ENCODE measurements at places on chromosomes 2 and 18.

DNA sequence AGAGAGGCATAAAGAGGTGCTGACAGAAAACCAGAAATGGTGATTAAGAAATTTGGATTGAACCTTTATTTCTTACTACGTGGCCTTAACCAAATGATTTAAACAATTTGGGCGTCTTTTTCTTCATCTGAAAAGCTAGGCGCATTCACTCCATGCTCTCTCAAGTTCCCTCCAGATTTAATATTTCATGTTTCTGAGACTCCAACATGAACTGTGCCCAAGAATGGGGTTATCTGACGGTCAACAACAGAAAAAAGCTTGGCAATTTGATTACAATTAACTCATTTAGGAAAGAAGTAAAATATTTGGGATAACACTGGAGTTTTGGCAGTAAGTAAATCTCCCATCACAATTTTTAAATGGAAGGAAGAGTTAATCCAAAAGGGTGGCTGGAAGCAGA, 345.4 kb downstream of the ARHGAP15 start:
- no peak for DNase-seq

- DNase-seq, result no peak
These were observed 397.2 kb upstream of the FANCL start for GRCh38 chr2:58638256-58638805.

DNA sequence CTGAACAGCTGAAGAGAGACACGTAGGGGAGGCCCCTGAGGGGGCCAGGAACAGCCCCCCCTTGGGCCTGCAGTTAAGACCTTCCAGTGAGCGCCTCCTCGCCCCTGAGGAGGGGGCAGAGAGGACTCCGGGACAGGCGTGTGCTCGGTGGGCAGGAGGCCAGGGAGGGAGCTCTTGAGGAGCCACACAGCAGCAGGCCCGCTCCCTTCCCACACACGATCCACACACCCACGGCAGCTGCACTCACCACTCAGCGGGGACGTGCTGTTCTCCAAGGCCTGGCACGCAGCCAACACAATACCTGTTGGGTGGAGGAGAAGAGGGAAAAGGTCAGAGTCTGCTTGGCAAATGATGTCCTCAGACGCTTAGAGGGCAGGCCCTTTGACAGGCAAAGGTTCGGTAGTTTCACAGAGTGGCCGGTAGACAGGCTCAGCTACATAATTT, 39.0 kb downstream of the TGFA start:
- DNase-seq, result no peak

- DNase-seq, result peak; percentile 66
These were observed 105.6 kb downstream of the VSNL1 start for GRCh38 chr2:17646081-17646554.

DNA sequence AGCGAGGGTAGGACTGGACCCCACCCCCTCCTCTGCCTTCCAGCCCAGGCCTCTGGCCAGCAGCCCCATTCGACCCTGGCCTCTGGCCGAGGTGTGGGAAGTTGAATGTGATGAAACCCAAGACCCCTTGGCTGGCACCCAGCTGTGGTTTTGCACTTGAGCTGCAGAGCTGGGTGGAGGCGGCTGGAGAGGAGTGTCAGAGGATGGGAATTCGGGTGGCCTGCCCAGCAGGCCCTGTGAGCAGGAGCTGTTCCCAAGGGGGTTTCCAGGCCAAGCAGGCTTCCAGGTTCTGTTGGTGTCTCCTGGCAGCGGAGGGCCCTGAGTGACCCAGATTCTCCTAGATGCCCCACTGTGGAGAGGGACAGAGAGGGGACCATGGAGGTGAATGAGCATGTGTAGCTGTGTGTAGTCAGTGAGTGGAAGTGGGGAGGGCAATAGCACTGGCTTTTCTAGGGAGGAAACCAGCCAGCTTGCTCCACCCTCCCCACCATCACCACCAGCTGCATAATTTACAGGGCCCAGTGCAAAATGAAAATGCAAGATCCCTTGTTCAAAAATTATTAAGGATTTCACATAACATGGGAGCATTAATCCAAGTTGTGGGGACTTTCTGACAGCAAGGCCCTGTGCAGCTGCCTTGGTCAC, 172.2 kb upstream of the HAAO start:
- no peak for DNase-seq

- no peak for DNase-seq
These were observed 326.9 kb downstream of the FSIP2 start for GRCh38 chr2:186065491-186065890.

DNA sequence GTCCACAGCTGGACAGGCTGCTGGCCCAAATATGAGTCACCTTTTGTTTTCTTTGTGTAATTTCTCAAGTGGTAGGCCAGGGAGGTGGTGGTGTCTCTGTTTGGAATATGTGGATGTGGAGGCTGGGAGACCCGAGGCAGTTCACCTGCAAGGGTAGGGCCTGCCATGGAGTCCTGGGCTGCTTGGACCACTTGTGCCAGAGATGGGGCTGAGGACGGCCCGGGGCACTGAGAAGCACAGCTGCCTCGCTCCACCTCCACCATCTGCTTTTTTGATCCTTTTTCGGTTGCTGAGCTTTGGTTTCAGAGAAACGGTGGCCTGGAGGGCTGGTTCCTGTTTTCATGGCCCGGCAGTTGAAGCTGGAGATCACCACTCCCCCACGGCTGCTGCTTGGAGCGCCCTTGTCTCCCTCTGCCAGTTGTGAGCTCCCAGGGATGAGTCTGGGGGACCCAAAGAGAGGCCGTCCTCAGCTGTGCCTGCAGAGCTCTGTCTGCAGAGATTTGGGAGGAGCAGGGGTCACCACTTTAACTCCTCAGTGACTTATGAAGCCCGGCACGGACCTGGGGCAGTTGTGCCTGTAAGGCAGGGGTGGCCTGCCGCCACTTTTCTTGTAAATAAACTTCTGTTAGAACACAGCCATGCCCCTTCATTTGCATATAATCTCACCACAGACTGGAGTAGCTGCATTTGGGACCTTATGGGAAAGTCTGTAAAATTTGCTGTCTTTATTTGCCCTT, 67.6 kb upstream of the MCFD2 start:
- peak; percentile 84 for DNase-seq

- no peak for DNase-seq
These were observed 5.2 kb downstream of the CAPN10 start for GRCh38 chr2:240591784-240592183.

DNA sequence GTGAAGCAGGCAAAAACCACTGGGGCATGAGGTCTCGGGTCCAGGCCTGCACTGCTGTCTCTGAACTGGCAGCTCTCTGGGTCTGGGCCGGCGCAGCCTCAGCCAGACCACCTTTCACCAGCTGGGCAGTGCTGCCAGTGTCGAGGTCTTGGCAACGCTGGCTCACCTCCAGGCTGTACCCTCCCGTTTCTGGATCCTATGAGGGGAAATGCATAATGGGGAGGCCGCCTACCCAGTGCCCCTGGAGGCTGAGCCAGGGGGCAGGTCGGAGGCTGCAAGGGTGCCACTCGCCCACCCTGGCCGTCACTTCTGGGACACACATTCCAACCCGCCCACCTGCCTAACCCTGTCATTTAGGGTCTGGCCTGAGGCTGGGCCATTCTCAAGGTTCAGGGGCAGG, 24.6 kb downstream of the KIF1A start:
- no peak for DNase-seq

- no peak for DNase-seq
These were observed 233.8 kb downstream of the ANKRD36B start for GRCh38 chr2:97355887-97356286.

- DNase-seq, result no peak
These were observed 161.0 kb upstream of the ID2 start for GRCh38 chr2:8520791-8521344.

GRCh38 chr2:219182331-219183150, 4.5 kb downstream of the RETREG2 start:
- no peak for DNase-seq

GRCh38 chr2:126539101-126539500, 116.9 kb upstream of the GYPC start:
- no peak for DNase-seq

DNA sequence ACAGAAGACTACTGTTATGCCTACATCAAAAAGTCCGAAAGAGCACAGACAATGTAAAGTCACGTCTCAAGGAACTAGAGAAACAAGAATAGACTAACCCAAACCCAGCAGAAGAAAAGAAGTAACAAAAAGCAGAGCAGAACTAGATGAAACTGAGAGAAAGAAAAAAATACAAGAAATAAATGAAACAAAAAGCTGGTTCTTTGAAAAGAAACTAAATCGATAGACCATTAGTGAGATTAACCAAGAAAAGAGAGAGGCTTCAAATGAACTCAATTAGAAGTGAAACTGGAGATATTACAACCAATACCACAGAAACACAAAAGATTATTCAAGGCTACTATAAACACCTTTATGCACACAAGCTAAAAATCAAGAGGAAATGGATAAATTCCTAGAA, 271.8 kb downstream of the MBD2 start:
- no peak for DNase-seq

DNA sequence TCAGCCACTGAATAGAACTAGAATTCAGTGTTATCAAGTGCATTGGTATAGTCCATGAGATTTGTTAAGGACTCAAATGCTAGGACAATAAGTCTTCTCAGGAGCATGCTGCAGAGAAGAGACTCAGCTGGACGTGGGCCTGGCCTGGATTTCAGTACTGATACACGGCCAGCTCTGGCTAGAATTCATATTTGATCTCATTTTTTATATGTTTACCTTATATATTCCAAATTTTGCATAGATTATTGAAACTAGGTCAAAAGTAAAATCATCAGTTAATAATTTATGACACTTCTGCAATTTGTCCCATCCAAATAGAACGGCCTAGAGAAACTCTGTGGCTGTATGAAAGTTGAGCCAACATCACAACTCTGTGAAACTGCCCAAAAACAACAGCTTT, 262.0 kb downstream of the DLGAP1 start:
- DNase-seq, result no peak

DNA sequence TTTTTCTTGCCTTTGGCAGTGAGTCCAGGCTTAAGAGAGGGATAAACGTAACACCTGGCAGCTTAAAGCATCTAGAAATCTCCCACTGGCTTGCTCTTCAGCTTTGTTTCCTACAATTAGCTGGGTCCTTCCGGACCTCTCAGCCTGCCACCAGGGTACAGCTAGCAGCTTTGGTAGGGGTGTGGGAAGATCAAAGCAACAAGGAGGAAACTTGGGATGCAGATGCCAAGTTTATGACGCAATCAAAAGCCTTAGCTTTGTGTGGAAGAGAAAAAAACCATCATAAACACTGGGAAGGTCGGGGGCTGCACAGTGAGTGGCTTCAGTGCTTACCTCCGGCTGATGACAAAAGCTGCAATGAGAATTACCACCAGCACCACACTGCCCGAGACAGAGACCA, 116.9 kb downstream of the EPHA4 start:
- no peak for DNase-seq

GRCh38 chr2:141714496-141714895, 416.3 kb downstream of the LRP1B start:
- no peak for DNase-seq

GRCh38 chr2:190169221-190170072, 106.9 kb upstream of the MSTN start:
- DNase-seq, result no peak

- DNase-seq, result no peak
These were observed 32.6 kb upstream of the PPP3R1 start for GRCh38 chr2:68284896-68285295.

- no peak for DNase-seq
These were observed 127.7 kb downstream of the DOK6 start for GRCh38 chr18:69528435-69528834.

DNA sequence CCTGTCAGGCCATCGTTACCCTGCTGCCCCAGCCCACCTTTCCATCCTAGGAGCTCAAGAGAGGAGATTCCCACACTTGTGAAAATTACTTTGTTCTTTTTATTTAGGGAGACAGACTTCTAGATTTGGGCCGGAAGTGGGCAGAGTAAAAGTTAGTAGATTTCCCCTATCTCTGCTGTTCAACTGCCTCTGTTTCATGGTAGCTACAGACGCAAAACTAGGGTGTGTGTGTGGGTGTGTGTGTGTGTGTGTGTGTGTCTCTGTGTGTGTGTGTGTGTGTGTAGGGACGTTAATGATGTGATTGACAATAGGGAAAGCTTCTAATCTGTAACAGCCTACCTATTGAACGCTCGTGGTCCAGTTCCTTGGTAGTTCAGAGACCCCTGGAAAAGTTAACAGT, 438 bp downstream of the PSMA8 start:
- no peak for DNase-seq

GRCh38 chr2:12289120-12289802, 427.5 kb upstream of the TRIB2 start:
- DNase-seq, result no peak

DNA sequence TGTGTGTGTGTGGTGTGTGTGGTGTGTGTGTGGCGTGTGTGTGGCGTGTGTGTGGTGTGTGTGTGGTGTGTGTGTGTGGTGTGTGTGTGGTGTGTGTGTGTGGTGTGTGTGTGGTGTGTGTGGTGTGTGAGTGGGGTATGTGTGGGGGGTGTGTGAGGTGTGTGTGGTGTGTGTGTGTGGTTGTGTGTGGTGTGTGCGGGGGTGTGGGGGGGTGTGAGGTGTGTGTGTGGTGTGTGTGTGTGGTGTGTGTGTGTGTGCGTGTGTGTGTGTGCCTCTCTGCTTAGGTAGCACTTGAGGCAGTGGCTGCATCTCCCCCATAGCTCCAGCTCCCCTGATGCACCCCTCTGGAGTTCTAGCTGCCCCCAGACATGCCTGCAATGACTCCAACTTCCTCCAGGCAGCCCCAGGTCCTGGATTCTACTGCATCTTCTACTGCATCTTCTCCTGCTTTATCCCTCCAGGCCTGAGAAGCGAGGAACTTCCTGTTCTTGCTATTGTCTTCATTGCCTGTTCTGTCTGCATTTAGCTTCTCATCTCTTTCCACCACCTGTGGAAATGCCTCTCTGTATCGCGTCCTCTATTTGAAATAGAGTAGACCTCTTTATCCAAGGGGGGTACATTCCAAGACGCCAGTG, 22.2 kb upstream of the MLPH start:
- no peak for DNase-seq

- DNase-seq, result no peak
These were observed 124.6 kb upstream of the CREB1 start for GRCh38 chr2:207405150-207405549.

- DNase-seq, result no peak
These were observed 227.6 kb downstream of the ASXL3 start for GRCh38 chr18:33805592-33805991.

GRCh38 chr2:201794294-201794693, 12.0 kb upstream of the CDK15 start:
- no peak for DNase-seq

- DNase-seq, result no peak
These were observed 6.1 kb downstream of the STEAP3 start for GRCh38 chr2:119229716-119230115.

DNA sequence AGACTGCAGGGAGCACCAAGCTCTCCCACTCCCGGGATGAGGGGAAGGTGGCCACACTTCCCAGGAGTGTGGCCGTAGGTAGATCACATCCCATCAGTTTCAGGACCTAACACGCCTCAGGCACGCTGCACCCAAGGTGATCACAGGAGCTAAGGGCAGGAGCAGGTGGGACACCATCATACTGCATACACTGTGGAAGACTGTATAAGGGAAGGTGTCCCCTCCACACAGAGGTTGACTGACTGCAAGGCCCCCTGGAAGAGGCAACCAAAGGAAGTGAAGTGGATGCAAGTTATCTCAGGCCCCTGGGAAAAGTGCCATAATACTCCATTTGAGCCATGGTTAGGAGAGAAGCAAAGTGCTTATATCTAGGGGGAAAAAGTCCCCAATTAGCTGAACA, 351.9 kb upstream of the SMIM21 start:
- no peak for DNase-seq

- DNase-seq, result no peak
These were observed 124.0 kb downstream of the MDH1 start for GRCh38 chr2:63712748-63713147.
